ENCODE measurements at places on chromosomes 2 and 18.

DNA sequence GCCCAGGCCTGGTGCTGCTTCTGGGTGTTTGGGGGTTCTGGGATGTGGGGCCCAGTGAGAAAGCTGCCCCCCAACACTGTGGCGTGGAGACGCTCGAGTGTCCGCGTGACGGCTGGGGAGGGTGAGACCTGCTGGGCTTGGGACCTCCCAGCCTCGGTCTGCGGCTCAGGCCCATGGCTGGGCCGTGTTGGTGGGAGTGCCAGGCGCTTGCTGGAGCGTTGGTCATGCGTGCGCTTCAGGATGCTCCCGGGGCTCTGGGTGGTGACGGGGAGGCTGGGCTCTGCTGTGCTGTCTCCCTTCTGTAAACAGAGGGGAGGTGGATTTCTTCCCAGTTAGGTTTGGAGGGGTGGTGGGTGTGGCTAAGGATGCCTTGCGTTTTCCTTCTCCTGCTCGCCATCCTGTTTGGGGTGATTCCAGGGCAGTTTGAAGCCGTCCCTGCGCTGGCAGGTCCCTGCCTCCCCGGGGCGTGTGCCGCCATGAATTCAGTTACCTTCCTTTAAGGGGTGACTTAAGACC is 606 bp downstream of the GAL3ST2 start:
- no peak for DNase-seq

DNA sequence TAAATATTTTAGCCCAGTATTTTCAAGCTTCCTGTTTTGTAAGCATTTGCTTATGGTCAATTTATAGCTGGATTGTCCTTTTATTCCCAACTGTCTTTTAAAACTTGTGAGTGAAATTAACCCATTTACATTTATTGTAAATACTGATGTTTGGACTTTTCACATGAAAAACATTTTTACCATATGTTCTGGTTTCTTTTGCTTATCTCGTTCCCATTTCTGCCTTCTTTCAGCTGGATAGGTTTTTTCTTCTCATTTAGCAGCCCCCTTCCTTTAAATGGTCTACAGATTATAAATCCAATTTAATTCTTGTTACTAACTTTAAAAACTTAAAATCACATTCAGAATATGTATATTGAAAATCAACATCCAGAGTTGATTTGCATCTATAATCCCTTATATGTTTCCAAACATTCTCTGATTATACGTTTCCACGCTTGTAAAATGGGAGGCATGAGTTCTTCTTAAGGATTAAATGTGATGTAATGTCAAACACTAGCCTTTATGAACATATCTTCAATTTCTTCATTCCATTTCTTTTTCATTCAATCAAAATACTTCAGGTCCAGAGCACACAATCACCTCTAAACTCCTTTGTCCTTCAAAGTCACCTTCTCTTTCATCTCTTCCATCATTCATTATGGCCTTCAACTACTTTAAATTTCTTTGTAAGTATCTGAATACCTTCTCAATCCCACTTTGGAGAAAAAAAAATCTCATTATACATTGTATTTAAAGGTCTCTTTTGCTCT is 1.1 kb upstream of the KDM3A start:
- DNase-seq = no peak

DNA sequence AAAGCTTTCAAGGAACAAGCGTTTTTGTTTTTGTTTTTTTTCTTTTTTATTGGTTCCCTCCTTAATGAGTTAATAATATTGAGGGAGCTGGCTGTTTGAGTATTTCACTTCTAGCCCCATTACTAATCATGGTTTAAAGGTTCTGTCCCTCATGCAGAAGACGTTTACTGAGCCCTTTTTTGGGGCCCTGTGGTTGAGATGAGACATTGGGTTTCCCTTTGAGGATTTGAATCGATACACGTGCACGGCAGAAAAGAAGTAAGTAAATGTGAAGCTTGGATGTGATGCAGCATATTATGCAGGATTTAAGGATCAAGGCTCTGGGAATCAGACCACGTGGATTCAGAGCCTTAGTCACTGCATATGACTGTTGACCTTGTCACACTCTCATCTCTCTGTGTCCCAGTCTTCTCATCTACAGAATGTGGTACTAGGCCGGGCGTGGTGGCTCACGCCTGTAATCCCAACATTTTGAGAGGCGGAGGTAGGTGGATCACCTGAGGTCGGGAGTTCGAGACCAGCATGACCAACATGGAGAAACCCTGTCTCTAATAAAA is 1.0 kb upstream of the CHST10 start:
- no peak for DNase-seq

GRCh38 chr2:147715807-147716206 is 129.0 kb upstream of the ACVR2A start:
- DNase-seq = no peak

DNA sequence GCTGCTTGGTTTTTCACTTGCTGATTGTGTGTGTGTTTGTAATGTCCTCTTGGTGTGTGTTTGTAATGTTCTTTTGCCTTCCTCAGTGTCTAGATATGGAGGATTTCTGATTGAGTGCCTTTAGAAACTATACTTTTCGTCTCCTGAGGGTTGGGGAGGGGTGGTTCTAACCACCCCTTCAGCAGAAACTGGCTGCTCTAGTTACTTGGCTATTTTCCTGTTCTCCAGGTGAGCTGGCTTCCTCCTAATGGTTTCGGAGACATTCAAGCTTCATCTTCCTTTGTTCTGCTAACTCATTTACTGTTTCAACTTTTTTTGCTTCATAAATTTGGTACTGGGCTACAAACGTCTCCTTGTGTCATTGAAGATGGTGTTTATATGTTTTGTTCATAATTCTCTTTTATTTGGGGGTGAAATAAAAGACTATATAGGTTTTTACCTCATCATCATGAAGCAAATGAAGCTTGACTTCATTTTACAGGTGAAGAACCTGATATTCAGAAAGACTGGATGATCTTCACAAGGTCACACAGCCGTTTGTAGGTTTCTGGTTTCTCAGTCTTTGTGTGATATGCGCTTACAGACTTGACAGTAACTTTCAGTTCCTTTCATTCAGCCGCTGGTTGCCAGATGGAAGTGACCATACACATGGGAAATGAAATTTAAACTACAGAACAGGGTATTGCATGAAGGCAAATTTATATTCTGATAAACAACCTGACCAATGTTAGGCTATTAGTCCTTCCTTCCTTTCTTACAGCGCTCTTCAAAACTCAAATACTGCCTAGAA is 238.5 kb downstream of the GALR1 start:
- no peak for DNase-seq

DNA sequence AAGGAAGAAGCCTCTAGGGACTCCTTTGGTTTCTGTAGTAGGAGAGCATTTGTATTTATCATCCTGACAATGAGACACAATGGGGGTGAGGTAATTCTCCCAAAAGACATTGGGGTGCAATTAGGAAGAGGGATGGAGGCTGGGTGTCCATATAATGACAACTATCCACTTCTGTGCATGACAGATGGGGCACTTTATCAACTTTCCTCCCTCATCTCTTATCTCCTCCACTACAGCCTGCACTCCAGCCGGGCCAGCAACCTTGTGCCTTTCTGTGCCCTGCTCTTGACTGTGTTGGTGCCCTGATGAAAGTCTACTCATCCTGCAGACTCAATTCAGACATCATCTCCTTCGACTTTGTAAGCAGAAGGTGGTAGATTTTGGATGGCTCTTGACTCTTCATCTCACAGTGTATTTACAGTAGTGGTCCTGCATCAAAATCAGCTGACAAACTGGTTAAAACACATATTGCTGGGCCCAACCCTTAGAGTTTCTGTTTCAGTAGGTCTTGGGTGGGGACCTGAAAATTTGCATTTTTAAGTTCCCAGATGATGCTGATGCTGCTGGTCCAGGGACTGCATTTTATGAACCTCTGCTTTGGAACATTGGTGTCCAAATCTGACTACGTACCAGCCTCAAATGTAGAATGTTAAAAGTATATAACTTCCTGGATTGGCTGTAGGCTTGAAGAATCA is 40.8 kb upstream of the CFAP36 start:
- DNase-seq = no peak

- no peak for DNase-seq
Observed at GRCh38 chr2:26711457-26712161, 19.1 kb downstream of the KCNK3 start.

DNA sequence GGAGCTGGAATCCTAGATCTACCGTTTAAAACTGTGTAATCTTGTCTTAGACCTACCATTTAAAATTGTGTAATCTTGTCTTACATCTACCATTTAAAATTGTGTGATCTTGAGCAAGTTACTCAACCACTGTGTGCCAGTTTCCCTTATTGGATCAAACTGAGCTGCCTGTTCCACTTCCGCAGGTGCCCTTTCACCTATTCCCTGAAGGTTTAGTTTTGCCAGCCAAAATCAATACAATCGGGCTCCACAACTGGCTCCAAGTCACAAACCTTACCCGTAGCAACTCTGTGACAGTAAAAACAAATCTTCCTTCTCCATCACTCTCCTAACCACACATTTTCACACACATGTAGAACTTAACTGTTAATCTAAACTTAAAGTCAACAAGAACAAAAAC is 20.1 kb downstream of the DOCK10 start:
- no peak for DNase-seq

DNA sequence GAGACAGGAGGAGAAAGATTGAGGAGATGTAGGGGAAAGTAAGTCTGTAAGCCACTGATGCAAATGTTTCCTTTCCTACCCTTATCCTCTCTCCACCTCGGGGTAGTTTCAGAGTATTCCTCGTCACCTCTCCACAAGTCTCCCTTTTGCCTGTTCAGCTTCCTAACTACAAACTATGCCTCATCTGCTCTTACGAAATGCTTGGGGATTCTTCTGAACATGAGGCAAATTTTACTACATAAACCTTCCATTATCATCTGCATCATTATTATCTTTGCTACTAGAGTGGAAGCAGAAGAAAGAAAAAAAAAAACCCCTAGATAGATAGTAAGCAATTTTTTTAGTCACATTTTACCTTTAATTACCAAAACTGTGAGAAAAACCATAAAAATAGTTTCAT is 43.1 kb upstream of the CWC22 start:
- DNase-seq = no peak

GRCh38 chr2:99554238-99554637 is 64.4 kb upstream of the REV1 start:
- DNase-seq = peak; percentile 63
